ENCODE measurements at places on chromosomes 2 and 18.

- DNase-seq, result no peak
Measured at GRCh38 chr18:8339952-8340351, 269.3 kb upstream of the RAB12 start.

GRCh38 chr18:9690418-9691188 is 17.5 kb upstream of the RAB31 start:
- DNase-seq, result no peak

DNA sequence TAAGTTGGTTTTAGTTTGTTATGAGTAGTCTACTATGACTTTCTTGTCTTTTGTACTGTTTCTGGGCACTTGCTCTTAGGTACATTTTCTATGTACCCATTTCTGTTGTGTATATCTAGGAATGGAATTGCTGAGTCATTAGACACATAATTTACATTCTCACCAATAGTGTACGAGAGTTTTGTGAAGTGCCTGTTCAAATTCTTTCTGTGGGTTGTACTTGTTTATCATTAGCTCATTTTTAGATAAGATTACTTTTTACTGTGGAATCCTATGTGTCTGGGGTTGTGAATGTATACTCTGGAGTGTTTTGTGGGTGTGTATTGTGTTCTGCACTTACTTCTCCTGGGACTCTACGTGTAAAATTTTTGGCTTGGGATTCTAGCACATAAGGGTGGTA is 36.6 kb upstream of the CD28 start:
- no peak for DNase-seq

DNA sequence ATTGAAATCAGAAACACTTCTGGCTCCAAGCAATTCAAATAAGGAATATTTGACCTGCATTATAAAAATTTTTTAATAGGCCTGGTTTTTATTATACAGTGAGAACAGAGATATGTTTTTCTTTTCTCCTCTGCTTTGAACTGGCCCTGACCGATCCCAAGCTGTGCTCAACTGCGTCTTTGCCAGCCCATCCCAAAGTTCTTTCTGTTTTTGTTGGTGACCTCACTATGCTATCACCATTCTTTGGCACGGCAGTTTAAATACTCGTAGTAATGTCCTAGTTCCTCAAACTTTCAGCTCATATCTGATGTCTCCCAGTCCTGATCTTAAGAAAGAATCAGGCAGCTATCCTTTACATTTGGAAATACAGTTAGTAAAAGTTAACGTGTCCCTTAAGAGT is 42.3 kb upstream of the NETO1 start:
- no peak for DNase-seq

- no peak for DNase-seq
Measured at GRCh38 chr2:233003658-233004555, 9.1 kb downstream of the NGEF start.

DNA sequence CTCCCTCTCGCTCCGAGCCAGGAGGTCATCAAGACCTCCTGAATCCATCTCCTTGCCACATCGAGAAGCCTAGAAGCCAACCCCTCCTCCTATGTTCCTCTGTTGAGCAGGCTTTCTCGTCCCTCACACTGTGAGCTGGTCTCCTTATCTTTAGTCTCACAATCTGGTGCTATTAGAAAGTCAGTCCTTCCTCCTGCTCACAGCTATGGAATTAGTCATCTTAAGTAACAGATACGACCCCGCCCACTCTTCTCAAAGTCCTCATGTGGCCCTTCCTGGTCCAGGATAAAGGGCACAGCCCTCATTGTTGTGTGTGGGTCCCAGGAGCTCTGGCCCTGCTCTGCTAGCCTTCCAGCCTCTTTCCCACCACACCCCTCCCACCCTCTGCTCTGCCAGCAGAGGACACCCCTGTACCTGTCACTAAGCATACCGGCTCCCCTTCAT is 41.4 kb upstream of the TRIB2 start:
- DNase-seq, result no peak

GRCh38 chr2:210522399-210522798 is 34.0 kb upstream of the CPS1 start:
- DNase-seq, result no peak

DNA sequence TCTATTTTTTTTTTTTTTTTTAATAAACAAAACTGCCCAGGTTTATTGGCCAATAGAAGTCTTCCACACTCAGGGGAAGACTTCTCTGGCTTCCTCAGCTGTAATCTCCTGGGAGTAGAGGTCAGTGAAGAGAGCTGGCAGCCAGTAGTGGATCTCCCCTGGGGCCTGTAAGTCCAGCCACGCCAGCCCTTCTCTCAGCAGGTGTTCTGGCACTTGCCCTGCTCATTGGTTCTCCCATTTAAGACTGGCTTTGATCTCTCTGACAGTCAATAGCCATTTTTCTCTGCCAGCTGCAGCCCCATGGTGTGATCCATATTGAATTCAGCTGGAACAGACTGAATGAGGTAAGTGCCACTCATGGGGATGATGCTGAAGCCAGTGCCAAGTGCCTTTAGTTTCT is 170.6 kb upstream of the SPHKAP start:
- no peak for DNase-seq
